T-helper 17 cell (primary cell): ENCODE measurements at places on chromosomes 13 and 19.

DNA sequence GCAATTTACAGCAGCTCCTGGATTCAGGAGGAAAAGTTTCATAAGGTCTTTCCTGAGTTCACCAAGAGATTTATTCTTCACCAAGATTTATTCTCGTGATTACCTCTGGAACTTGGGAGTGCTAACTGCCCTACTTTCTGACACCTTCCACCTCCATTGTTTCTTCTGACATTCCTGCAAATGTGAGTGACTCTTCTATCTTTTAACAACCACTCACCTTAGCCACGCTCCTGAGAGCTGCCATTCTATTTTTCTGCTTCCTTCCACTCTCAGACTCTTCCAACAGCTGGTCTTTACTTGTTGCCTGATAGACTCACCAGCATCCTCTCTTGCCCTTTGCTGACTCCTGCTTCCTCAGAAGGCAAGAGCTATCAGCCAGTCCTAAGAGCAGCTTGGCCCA is 11.5 kb upstream of the CBY2 start:
- DNase-seq = no peak

- no peak for DNase-seq
Measured at GRCh38 chr13:51921790-51922740, 60.3 kb downstream of the CCDC70 start.

DNA sequence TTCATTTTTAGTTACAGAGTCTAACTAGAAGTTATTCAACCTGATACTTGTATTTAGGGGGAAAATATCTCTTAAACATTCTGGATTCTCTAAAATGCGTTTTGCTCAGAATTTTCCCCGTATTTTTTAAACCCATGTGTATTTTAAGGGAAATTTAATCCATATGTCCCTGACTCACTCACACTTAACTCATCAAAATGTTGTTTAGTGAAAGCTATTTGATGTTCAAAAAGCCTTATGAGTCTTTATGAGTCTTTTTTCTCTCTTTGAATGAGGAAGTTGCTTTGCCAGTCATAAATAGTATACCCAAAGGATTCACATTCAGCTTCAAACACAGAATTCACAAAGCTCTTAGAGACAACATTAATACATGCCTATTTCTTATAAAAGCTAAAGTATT is 16.4 kb downstream of the MAB21L1 start:
- no peak for DNase-seq

- DNase-seq = no peak
Measured at GRCh38 chr19:17049711-17050280, 23.2 kb upstream of the CPAMD8 start.

- no peak for DNase-seq
Measured at GRCh38 chr13:21033856-21034602, 27.4 kb downstream of the LATS2 start.

DNA sequence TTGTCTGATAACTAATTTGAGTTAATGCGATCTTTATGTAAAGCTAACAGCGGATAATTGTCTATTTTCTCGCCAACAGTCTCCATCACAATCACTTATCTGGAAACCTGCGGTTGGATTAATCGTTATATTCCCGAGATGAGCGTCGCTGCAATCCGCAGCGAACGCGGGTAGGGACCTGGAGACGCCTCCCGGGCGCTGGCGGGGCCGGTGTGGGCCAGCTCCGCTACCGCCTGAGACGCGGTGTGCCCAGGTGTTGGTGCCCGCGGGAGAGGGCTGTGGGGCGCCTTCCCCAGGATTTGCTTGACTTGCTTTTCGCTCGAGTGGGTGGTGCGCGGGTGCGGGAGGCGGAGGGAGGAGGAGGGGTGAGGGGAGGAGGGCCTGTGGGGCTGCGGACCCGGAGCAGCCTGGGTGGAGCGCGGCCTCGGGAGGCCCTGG is 38.3 kb downstream of the SOX1 start:
- no peak for DNase-seq

DNA sequence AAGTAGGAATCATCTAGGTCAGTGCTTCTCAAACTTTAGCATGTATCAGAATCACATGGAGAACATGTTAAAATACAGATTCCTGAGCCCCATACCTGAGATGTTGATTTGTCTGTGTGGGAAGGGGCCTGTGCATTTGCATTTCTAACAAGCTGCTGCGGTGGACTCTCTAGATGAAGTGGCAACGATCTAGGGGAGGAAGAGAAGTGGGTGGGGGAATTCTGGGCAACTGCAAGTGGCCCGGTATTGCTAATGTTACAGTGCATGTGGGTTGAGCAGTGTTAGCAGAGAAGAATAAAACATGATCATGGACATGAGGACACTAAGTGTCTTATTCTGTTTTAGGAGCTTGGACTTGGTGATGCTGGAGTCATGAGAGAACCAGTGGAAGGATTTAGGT is 329.0 kb downstream of the OLFM4 start:
- DNase-seq = no peak

GRCh38 chr19:47459477-47459876 is 12.2 kb downstream of the SLC8A2 start:
- DNase-seq = no peak

GRCh38 chr13:31242916-31243315 is 43.1 kb downstream of the B3GLCT start:
- DNase-seq = no peak

- DNase-seq = no peak
Measured at GRCh38 chr13:31204592-31204991, 4.8 kb downstream of the B3GLCT start.

- DNase-seq = no peak
Measured at GRCh38 chr19:20787786-20788185, 11.7 kb downstream of the ZNF66 start.

GRCh38 chr19:32652894-32653598 is 21.9 kb downstream of the ANKRD27 start:
- DNase-seq = no peak

DNA sequence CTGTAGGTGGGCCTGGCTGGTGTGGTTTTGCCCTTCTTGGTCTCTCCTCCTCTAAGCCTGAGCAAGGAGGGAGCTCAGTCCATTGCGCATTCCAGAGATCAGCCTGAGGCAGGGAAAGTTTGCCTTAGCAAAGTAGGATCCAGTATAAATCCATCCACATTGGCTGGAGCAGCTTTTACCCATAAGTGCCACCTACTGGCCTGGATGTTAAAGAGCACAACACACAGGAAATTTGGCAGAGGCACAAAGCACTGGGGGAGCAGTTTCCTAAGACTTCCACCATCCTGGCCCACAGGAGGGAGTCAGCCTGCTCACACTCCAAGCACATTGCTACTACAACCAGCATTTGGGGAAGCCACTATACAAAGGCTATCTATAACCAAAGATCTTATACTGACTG is 1124.2 kb downstream of the SLITRK1 start:
- no peak for DNase-seq

- DNase-seq = no peak
Measured at GRCh38 chr19:38550376-38550775, 67.4 kb downstream of the MAP4K1 start.

GRCh38 chr13:99740251-99740979 is 231.2 kb downstream of the ZIC5 start:
- no peak for DNase-seq

GRCh38 chr13:22505489-22505888 is 675.3 kb upstream of the SGCG start:
- DNase-seq = no peak

GRCh38 chr19:2716275-2716650 is 4.9 kb downstream of the DIRAS1 start:
- no peak for DNase-seq

DNA sequence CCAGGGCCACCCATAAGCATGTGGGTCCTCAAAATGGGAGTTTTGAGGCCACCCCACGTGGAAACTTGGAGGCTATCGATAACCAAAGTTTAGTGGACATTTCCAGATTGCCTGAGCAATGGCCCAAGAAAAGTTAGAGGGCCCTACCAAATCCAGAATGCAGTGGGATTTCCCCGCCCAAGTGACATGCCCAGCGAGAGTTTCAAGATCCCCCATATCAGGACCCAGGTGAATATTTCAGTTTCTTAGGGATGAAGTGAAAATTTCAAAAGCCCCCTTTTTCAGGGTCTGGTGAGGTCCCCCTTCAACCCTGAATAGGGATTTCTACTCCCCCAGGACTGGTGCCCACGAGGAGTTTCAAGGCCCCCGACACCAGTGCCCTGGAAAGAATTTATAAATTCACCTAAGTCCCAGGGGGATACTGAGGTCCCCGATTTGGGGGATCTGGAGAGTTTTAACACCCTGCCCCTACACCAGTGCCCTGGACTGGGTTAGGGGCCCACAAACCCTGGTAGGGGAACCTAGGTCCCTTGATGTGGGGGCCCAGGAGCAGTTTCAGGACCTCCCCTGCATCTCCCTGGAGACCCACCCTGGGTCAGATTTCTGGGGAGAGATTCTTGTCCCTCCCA is 695 bp downstream of the BST2 start:
- DNase-seq = no peak

DNA sequence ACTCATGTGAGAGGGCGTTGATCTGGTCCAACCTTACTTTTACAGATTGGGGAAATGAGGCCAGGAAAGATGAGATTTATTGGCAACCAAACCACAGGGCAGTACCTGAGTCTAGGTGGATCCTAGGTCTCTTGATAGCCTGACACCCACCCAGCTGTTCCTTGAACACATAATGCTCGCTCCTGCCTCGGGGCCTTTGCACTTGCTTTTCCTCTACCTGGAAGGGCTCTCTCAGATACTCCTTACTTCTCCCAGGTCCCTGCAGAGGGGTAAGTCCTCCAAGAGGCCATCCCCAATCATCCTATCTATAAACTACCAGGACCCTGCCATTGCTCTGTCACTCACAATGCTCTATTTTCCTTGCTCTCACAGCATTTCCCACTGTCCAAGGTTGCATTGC is 7.4 kb downstream of the ZNF575 start:
- no peak for DNase-seq

DNA sequence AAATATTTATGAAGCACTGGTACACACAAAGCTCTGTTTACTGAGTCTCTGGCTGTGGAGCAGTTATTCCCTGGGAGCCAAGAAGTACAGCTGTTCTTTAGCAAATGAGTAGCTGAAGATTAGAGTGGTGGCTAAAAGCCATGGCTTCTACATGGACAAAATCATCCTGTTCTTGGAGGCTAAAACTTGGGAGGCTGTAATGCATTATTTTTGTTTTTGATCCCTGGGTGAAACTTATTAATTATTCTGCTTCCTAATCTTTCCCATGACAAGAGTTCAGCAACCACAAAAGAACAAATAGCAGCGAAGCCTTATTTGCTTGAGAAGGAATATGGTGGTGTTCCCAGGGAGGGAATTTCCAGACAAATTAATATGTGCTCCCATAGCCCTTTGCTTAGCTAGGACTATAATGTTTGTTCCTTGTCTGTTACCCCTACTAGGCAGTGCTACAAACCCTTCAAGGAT is 109.5 kb downstream of the DCT start:
- no peak for DNase-seq

DNA sequence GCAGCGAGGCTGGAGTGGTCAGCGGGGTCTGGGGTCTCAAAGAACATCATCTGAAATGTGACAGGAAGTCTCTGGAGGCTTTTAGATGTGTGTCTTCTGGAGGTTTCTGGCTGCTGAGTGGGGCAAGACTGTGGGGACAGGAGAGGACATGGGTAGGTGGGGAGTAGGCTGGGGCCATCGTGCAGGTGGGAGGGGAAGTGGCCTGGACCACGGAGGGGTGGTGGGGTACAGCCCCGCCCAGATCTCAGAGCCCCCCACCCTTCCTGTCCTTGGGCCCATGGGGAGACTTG is 6.2 kb downstream of the AP1M1 start:
- DNase-seq = no peak

GRCh38 chr13:112574416-112574815 is 13.5 kb downstream of the TUBGCP3 start:
- DNase-seq = no peak

GRCh38 chr19:38252941-38253691 is 3.1 kb downstream of the PPP1R14A start:
- DNase-seq = no peak

DNA sequence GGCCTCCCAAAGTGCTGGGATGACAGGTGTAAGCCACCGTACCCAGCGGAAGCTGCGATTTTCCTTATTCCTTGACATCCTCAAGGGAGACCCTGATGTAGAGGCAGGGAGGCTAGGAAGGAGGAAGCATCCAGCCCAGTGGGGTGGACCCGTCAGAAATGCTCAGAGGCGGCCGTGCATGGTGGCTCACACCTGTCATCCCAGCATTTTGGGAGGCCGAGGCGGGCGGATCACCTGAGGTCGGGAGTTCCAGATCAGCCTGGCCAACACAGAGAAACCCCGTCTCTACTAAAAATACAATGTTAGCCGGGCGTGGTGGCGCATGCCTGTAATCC is 11.6 kb downstream of the GZMM start:
- DNase-seq = no peak

DNA sequence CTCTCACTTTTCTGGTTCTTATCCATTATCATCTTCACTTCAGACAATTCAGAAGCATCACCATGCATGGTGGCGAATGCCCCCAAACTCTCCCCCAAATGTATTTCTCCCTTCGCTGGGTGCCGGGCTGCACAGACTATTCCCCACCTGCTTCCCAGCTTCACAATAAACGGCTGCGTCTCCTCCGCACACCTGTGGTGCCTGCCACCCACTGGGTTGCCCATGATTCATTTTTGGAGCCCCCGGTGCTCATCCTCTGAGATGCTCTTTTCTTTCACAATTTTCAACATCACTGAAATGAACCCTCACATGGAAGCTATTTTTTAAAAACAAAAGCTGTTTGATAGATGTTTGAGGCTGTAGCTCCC is 2.8 kb upstream of the F10 start:
- DNase-seq = no peak

- no peak for DNase-seq
Measured at GRCh38 chr19:35729763-35730162, 12.0 kb downstream of the KMT2B start.

GRCh38 chr13:58547419-58547818 is 915.9 kb downstream of the PCDH17 start:
- no peak for DNase-seq

- DNase-seq = no peak
Measured at GRCh38 chr19:5389353-5389752, 48.7 kb upstream of the PTPRS start.

DNA sequence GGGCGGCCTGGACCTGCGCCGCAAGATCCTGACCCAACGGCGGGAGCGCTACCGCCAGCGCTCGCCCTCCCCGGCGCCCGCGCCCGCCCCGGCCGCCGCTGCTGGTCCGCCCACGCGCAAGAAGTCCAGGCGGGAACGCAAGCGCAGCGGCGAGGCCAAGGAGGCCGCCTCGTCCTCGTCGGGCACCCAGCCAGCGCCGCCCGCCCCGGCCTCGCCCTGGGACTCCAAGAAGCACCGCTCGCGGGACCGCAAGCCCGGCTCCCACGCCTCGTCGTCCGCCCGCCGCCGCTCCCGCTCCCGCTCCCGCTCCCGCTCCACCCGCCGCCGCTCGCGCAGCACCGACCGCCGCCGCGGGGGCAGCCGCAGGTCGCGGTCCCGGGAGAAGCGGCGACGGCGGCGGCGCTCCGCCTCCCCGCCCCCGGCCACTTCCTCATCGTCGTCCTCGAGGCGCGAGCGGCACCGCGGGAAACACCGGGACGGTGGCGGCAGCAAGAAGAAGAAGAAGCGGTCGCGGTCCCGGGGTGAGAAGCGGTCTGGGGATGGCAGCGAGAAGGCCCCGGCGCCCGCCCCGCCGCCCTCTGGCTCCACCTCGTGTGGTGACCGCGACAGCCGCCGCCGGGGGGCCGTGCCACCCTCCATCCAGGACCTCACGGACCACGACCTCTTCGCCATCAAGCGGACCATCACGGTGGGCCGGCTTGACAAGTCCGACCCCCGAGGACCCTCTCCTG is 10.0 kb downstream of the SCAF1 start:
- DNase-seq = no peak
